ENCODE measurements at places on chromosomes 3 and 15.

DNA sequence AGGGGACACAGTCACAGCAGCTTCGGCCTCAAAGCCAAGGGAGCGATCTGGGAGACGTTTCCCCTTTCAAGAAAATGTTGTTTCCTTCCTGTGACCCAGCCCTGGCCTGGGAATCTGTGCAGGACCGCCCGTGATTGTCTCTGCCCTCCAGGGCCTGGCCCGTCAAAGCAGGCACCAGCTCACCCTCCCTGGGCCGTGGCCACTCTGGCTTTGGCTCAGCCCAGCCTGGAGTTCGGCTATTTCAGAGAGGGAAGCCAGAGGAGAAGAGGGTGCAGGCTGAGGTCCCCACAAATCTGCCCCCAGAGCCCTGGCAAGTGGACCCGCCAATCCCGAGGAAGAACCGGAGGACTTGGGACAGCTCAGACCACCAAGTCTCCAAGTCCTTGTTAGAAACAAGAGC, 12.7 kb downstream of the GATA2 start:
- no peak for DNase-seq

DNA sequence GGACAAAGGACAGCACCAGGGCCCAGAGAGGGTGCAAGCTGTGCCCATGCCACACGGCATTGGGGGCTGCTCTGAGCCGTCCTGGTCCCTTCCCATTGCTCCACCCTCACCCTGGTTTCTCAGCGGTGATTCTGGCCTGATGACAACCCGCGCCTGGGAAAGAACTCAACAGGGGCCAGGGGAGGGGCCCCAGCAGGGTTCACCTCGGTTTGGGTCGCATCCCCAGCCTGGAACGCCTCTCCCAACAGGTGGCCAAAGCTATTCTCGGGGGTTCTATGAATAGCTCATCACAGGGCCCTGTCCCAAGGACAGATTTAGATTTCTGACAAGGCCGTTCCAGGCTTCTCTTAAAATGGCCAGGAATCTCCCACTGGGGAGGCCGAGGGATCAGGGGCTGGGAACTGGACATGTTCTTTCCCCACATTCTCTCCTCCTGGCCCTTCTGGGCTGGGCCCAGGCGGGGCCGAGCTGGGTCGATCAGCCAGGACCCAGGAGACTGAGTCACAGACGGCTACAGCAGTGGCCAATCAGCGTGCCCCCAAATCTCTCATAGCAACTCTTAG, 17.9 kb downstream of the GRIP2 start:
- no peak for DNase-seq

DNA sequence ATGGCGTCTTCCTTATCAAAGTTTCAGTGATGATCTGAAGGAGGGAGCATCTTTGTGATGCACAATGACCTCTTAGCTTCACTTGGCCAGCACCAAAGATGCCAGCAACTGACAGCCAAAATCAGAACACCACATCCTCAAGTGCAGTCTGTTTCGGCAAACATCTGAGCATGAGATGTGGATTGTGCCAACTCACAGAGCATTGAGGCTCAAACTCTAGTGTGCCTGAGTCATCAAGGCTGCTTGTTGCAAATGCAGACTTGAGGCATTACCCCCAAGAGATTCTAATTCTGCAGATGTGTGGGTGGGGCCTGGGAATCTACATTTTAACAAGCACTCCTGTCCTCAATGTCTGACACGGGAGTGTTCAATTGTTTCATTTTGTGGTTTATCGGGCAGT, 35.8 kb downstream of the ABHD5 start:
- no peak for DNase-seq

GRCh38 chr3:43328653-43329052, 42.3 kb downstream of the SNRK start:
- DNase-seq: no peak

DNA sequence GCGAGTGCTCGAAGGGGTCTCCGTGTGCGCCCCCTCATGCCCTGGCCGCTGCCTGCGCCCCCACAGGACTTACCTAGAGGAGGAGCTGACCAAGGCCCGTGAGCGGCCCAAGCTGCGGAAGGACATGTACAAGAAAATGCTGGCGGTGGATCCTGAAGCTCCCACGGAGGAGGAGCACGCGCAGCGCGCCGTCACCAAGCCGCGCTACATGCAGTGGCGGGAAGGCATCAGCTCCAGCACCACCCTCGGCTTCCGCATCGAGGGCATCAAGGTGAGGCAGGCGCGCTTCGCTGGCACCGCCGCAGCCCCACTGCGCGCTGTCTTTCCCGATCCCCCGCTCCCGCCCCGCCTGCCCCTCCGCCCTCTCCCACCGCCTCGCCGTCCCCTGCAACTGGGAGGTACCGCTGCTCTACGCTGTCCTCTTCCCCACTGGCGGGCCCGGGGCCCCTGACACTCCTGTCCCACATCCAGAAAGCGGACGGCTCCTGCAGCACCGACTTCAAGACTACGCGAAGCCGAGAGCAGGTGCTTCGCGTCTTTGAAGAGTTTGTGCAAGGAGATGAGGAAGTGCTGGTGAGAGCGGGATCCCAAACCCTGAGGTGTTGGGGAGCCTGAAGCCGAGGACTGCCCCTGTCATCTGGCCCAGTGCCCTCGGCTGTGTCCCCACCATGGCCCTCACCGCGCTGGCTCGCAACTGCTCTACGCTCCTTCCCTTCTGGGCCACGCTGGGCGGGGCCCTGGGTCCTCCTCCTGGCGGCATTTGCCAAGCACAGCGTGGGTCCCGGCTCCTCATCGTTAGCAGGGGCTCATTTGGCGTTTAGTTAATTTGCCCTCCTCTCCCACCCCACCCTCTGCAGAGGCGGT, 8.5 kb downstream of the ITPKA start:
- DNase-seq: peak; percentile 53

GRCh38 chr15:86333819-86334218, 254.1 kb downstream of the AGBL1 start:
- DNase-seq: no peak

- no peak for DNase-seq
These were observed 148.2 kb downstream of the PDE8A start for GRCh38 chr15:85129881-85130280.

Data from activated CD4-positive, alpha-beta memory T cell treated with anti-CD3 and anti-CD28 coated beads, Interleukin-2, amount 10 ng/mL, durations not matched to agents 7 days and 5 days (primary cell).